ENCODE measurements at places on chromosomes 12 and 14. TPM values are rescaled to one million over a fixed set of nuclear protein-coding genes. Genes with fewer than 3 reads are reported as not detected.
A peak's percentile ranks its signal among the peaks of the same experiment; 100 is the strongest.

The SERPINA12 gene
- total RNA-seq: not detected

The GLS2 gene
- 0.17 TPM for total RNA-seq

The IFNG-AS1 gene
- not detected for total RNA-seq

The DCN gene
- 2,358 TPM for total RNA-seq

- H3K36me3 ChIP-seq: no peaks in the 10 kb centered on the region
- no peak overlapping the region for H3K4me3 ChIP-seq
- no peak for DNase-seq
- H3K27ac ChIP-seq: no peak overlapping the region
- no peaks in the 10 kb centered on the region for H3K4me1 ChIP-seq
- no peaks in the 10 kb centered on the region for H3K27me3 ChIP-seq
Measured at GRCh38 chr12:121613462-121613861, 12.9 kb upstream of the ORAI1 start.

DNA sequence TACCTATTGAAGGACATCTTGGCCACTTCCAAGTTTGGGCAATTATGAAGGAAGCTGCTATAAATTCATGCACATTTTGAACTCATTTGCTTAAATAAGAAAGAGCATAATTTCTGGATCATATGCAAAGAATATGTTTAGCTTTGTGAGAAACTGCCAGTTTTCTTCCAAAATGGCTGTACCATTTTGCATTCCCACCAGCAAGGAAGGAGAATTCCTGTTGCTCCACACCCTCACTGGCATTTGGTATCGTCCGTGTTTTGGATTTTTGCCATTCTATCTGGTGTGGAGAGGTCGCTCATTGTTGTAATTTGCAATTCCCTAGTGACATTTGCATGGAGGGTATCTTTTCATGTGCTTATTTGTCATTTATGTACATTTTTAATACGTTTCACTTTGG, 339.3 kb downstream of the DAD1 start:
- no peak for DNase-seq
- H3K27ac ChIP-seq: no peak overlapping the region
- no peaks in the 10 kb centered on the region for H3K36me3 ChIP-seq
- H3K4me1 ChIP-seq: no peaks in the 10 kb centered on the region

GRCh38 chr14:69671365-69672030, 60.1 kb downstream of the SUSD6 start:
- no peaks in the 10 kb centered on the region for H3K27me3 ChIP-seq
- no peaks in the 10 kb centered on the region for H3K36me3 ChIP-seq
- no peak overlapping the region for H3K4me3 ChIP-seq
- no peak overlapping the region for H3K27ac ChIP-seq

GRCh38 chr14:89015016-89015415, 190.6 kb downstream of the TTC8 start:
- no peak overlapping the region for H3K4me3 ChIP-seq
- no peaks in the 10 kb centered on the region for H3K36me3 ChIP-seq
- H3K27ac ChIP-seq: no peak overlapping the region
- DNase-seq: no peak
- no peaks in the 10 kb centered on the region for H3K27me3 ChIP-seq

- H3K4me1 ChIP-seq: no peaks in the 10 kb centered on the region
- no peak for DNase-seq
- no peaks in the 10 kb centered on the region for H3K27me3 ChIP-seq
- no peak overlapping the region for H3K27ac ChIP-seq
- H3K36me3 ChIP-seq: no peaks in the 10 kb centered on the region
Measured at GRCh38 chr14:72621387-72622065, 272.4 kb downstream of the DPF3 start.

- DNase-seq: peak; percentile 75
- H3K36me3 ChIP-seq: no peaks in the 10 kb centered on the region
- peak within 1 kb of the TSS; percentile 69 for H3K4me3 ChIP-seq
- peaks cover 26% of the 10 kb centered on the region for H3K4me1 ChIP-seq
- peak within 1 kb of the TSS; percentile 57 for H3K27ac ChIP-seq
Measured at GRCh38 chr14:104723651-104724406, at the start of gene ADSS1. Gene ADSS1, plus strand, starts transcription at chr14:104724229. Its CDS starts 42 bp downstream, at chr14:104724271.

- no peaks in the 10 kb centered on the region for H3K4me1 ChIP-seq
- H3K27me3 ChIP-seq: no peaks in the 10 kb centered on the region
- DNase-seq: no peak
- H3K27ac ChIP-seq: no peak overlapping the region
- no peaks in the 10 kb centered on the region for H3K36me3 ChIP-seq
Measured at GRCh38 chr12:53267306-53267998, 647 bp upstream of the ESPL1 start.

DNA sequence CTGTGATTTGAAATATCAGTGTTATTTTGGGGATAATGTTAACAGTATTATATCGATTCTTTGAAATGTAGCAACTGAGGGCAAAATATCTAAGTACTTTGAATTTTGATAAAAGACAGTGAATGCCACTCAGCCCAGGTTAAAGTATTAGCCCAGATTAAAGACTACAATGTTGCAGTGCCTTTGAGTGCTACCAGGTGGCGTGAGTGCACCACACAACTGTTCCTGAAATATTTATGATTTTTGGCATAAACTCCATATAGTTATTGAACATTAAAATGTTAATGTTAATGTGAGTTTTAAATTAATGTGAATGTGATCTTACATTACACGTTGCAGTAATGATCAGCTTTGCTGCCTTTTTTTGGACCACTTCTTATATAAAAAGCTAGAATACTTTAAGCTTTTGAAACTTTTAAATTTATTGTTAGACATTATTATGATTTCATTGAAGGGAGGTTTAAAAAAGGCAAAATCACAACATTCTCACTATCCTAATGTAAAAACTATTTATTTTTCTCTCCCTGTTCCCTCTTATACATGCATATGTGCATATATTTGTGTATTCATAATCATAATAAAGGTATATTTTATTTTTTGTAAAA, 22.5 kb downstream of the MRPS35 start:
- H3K27me3 ChIP-seq: no peaks in the 10 kb centered on the region
- H3K36me3 ChIP-seq: no peaks in the 10 kb centered on the region
- no peak for DNase-seq
